ENCODE measurements at places on chromosomes 12 and 14. TPM values are rescaled to one million over a fixed set of nuclear protein-coding genes. Genes with fewer than 3 reads are reported as not detected.

The OTOGL gene
- not detected for total RNA-seq

The LRRIQ1 gene
- 0.79 TPM for total RNA-seq

The PYGL gene
- 115 TPM for total RNA-seq

The CCDC197 gene
- not detected for total RNA-seq

The LUM gene
- 2.8 TPM for total RNA-seq

The CACNA1C gene
- not detected for total RNA-seq

All from airway epithelial cell (primary cell).